ENCODE measurements at places on chromosomes 11 and 22.

- no peak for DNase-seq
Observed at GRCh38 chr11:100876815-100877520, 189.9 kb downstream of the ARHGAP42 start.

GRCh38 chr11:118912742-118913410 lies 12.8 kb downstream of the BCL9L start:
- DNase-seq = no peak

GRCh38 chr11:9512370-9513019 lies 51.7 kb downstream of the ZNF143 start:
- no peak for DNase-seq

GRCh38 chr22:24432059-24432853 lies 4.9 kb downstream of the ADORA2A start:
- no peak for DNase-seq

- DNase-seq = no peak
Observed at GRCh38 chr22:41146573-41146972, 54.2 kb downstream of the EP300 start.

GRCh38 chr11:69883292-69884255 lies 64.4 kb upstream of the FGF3 start:
- no peak for DNase-seq
